Tibial nerve (tissue), 4 donors: ENCODE measurements at places on chromosomes 16 and 17. TPM values are rescaled to one million over a fixed set of nuclear protein-coding genes. Genes with fewer than 3 reads are reported as not detected.

Gene LPO
- not detected for total RNA-seq

Gene TRPV2
- 10.5 TPM for total RNA-seq

Gene BRICD5
- 203 TPM for total RNA-seq

Gene MPHOSPH6
- total RNA-seq, result 48.3 TPM

Gene TPSG1
- not detected for total RNA-seq

GRCh38 chr17:49638818-49639217, 39.1 kb downstream of the SPOP start:
- DNase-seq, result no peak
- H3K27me3 ChIP-seq, result no peaks in the 10 kb centered on the region
- H3K4me1 ChIP-seq, result no peaks in the 10 kb centered on the region
- no peaks in the 10 kb centered on the region for H3K36me3 ChIP-seq
- H3K27ac ChIP-seq, result no peak overlapping the region

- no peaks in the 10 kb centered on the region for H3K27me3 ChIP-seq
- no peak for DNase-seq
- H3K27ac ChIP-seq, result no peak overlapping the region
- no peaks in the 10 kb centered on the region for H3K4me1 ChIP-seq
- H3K4me3 ChIP-seq, result no peak overlapping the region
Measured at GRCh38 chr16:51431517-51432241, 280.6 kb upstream of the SALL1 start.

- peak overlapping the region; percentile 96 for H3K27ac ChIP-seq
- peaks cover 49% of the 10 kb centered on the region for H3K4me1 ChIP-seq
- DNase-seq, result no peak
- H3K27me3 ChIP-seq, result no peaks in the 10 kb centered on the region
Measured at GRCh38 chr17:2402544-2402943, 1.7 kb upstream of the MNT start.

DNA sequence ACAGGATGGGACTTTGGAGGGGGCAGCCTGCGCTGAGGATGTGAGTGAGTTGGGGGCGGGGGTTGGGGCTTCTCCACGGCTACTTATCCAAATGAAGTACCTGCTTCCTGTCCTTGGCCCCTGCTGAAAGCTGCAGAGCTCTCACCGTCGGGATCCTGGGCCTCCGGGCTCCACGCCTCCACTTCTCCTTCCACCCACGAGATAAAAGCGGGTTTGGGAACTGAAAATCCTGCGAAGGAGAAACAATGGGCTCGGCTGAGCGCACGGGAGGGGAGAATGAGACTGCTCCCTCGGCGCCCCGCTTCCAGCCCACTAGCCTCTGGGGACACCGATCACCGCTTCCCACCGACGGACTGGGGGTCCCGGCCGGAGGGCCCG, 486 bp downstream of the ZNF785 start:
- peaks cover 13% of the 10 kb centered on the region for H3K4me1 ChIP-seq
- peak overlapping the region; percentile 84 for H3K4me3 ChIP-seq
- peak overlapping the region; percentile 93 for H3K27ac ChIP-seq
- H3K36me3 ChIP-seq, result peaks cover 6% of the 10 kb centered on the region
- H3K27me3 ChIP-seq, result no peaks in the 10 kb centered on the region

DNA sequence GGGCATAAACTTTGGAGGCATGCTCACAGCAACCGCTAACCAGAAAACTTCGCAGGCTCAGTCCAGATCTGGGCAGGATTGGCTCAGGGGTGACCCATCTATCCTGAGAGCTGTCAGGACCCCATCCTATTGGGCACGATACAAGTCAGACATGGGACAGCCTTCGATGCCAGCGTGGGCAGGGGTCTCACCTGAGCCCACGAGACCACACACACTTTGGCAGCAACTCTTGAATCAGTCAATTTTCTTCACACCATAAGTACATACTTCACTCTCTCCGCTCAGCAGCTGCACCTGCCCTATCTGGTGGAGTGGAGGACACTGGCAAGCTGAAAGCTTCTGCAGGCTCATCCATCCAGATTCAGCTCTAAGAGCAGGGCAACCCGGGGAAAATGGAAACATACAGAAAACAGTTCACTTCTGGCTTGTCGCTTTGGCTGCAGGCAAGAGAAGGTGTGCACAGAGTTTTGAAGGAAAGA, 48.3 kb downstream of the ZFHX3 start:
- peaks cover 24% of the 10 kb centered on the region for H3K4me1 ChIP-seq
- H3K27me3 ChIP-seq, result no peaks in the 10 kb centered on the region
- H3K36me3 ChIP-seq, result no peaks in the 10 kb centered on the region
- DNase-seq, result no peak

DNA sequence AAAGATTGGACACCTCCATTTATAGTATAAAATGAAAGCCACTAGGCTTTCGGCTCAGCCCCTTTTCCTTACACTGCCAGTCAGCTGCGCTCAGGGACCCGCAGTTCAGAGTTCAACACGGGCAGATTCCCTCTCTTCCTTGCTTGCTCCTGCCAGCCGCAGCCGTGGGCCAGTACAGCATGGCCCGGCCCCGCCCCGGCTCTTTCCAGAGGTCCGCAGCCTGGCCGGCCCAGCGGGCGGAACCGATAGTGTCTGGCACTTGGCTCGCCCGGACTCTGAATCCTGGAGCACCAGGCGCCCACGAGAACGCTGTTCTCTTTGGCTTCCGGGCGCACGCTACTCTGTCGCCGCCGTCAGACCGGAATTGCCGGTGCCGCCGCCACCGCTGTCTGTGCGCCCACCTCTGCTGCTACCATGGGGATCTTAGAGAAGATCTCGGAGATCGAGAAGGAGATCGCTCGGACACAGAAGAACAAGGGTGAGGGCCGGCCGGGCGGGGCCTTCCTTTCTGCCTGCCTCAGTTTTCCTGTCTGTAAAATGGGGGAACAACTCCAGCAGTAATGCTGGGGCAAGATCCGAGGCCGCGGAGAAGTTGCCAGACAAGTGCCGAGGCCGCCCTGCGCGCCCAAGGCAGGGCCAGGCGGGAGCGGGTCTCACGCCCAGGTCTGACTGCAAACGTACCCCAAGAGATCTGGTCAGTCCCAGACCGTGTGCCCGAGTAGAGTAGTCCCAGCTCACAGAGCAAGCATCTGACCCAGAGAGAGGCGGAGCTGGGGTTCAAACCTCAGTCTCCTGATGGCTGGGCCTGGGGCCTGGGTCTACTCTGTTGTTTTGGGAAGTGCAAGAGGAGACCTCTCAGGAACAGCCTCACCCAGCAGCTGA, at the start of gene DRG2:
TSS of gene DRG2 (plus strand) at position 339 of the 882 bp plus-strand sequence. CDS start at position 415, 76 bp downstream.
- peak; percentile 87 for DNase-seq
- peaks cover 14% of the 10 kb centered on the region for H3K4me1 ChIP-seq
- no peaks in the 10 kb centered on the region for H3K27me3 ChIP-seq
- H3K27ac ChIP-seq, result peak within 1 kb of the TSS; percentile 90
- H3K4me3 ChIP-seq, result peak within 1 kb of the TSS; percentile 69
- H3K36me3 ChIP-seq, result no peaks in the 10 kb centered on the region

DNA sequence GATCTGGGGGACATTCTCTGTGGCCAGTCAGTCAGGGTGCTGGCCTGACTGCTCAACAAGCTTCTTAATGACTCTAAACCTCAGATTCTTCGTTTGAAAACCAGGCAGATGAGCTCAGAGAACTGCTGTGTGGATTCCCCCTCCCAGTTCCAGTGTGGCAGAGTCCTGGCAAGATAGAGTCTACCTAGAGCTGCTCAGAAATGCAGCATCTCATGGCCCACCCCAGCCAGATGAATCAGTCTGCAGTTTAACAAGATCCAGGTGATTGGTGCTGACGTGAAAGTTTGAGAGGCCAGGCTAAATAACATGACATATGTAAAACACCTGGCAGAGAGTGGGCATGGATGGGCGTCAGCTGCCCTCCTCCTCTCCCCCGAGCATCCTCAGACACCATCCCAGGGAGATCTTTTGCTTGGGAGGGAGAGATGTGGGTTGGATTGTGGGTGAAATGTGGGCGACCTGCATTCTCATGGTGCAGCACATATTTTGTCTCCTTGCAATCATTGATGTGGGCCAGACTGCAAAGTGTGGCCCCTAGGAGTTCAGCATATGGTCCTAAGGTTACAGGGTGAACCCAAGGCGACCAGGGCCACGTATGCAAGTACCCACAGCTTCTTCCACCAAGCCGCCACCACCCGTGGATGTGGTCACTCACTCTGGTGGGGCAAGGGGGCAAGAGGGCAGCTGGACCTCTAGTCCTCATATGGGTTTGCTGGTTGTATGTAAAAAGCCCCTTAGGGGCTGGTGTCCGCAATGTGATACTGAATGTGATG, 19.5 kb downstream of the SOCS3 start:
- H3K4me3 ChIP-seq, result no peak overlapping the region
- H3K4me1 ChIP-seq, result peaks cover 34% of the 10 kb centered on the region
- peak overlapping the region; percentile 95 for H3K27ac ChIP-seq
- DNase-seq, result no peak
- no peaks in the 10 kb centered on the region for H3K27me3 ChIP-seq

DNA sequence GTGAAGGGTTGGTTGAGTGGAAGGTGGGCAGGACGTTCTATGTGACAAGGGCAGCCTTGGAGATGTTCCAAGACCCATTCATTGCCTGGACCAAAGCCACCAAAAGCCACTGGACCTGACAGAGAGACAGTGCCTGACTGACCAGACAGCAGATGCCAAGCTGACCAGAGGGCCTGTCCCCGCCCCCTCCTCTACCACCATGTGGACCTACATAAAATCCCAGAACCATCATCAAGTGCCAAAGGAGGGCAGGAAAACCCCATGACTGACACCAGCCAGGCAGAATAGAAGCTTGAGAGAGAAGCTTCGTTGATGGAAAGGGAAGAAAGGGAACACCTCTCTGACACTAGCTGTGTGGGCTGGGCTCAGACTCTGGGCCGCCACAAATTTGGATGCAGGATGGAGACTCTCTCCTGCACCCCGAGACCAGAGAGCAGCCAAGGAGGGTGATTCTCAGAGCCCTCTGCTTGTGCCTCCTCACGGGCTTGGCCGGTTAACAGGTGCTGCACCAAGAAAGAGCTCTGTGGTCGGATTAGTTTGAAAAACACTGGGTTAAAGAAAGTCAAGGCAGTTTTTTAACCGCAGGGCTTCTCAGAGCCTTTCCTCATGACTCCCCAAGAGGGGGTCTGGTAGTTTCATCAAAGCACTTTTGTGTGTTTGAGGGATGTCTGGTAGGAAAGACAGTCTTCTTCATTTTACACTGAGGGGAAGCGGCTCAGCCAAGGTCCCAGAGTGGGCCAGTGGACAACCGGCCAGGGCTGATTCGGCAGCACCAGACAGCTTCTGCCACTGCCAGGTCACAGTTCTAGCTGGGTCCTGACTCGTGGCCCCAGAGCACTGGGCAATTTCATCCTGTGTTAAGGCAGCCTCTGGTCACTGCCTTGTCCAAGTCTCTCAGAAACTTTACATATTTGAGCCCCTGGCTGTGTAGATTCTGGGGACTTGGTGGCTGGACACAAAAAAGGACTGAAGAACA, 1.7 kb downstream of the TNFRSF13B start:
- H3K4me1 ChIP-seq, result no peaks in the 10 kb centered on the region
- no peak for DNase-seq
- H3K36me3 ChIP-seq, result no peaks in the 10 kb centered on the region
- H3K27me3 ChIP-seq, result peaks cover under 1% of the 10 kb centered on the region

GRCh38 chr16:56087626-56088025, 103.7 kb upstream of the GNAO1 start:
- H3K4me3 ChIP-seq, result no peak overlapping the region
- H3K27me3 ChIP-seq, result no peaks in the 10 kb centered on the region
- no peaks in the 10 kb centered on the region for H3K4me1 ChIP-seq
- H3K36me3 ChIP-seq, result no peaks in the 10 kb centered on the region
- peak; percentile 10 for DNase-seq
- H3K27ac ChIP-seq, result no peak overlapping the region

- DNase-seq, result no peak
- no peak overlapping the region for H3K27ac ChIP-seq
- H3K36me3 ChIP-seq, result no peaks in the 10 kb centered on the region
- H3K27me3 ChIP-seq, result no peaks in the 10 kb centered on the region
- H3K4me3 ChIP-seq, result no peak overlapping the region
- no peaks in the 10 kb centered on the region for H3K4me1 ChIP-seq
Measured at GRCh38 chr17:61806081-61806828, 57.1 kb downstream of the BRIP1 start.

GRCh38 chr17:72380737-72381136, 259.9 kb downstream of the SOX9 start:
- H3K36me3 ChIP-seq, result no peaks in the 10 kb centered on the region
- DNase-seq, result no peak

- peak within 1 kb of the TSS; percentile 27 for H3K4me3 ChIP-seq
- H3K36me3 ChIP-seq, result no peaks in the 10 kb centered on the region
- H3K4me1 ChIP-seq, result no peaks in the 10 kb centered on the region
- H3K27ac ChIP-seq, result no peak within 1 kb of the TSS
Measured at GRCh38 chr16:1152651-1153259, at the start of gene CACNA1H. TSS of gene CACNA1H (plus strand) at chr16:1153106. CDS start at chr16:1153738, 632 bp downstream.

- no peak for DNase-seq
- no peak overlapping the region for H3K27ac ChIP-seq
- no peaks in the 10 kb centered on the region for H3K27me3 ChIP-seq
- H3K4me3 ChIP-seq, result no peak overlapping the region
Measured at GRCh38 chr17:79852748-79853147, 13.5 kb upstream of the CBX4 start.

DNA sequence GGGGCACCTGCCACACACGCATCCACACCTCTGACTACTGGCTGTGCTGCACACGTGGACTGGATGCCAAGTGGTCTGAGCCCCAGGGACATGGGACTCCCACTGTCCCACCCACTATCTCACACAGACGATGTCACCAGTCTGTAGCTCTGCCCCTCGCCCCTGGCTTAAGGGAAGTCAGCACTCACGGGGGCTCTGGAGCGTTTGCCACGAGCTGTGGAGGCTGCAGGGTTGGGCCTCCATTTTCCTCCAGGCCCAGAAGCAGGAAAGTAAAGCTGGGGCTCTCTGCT, 22.1 kb downstream of the FOXF1 start:
- peaks cover 74% of the 10 kb centered on the region for H3K36me3 ChIP-seq
- no peak overlapping the region for H3K4me3 ChIP-seq
- H3K27ac ChIP-seq, result no peak overlapping the region
- no peaks in the 10 kb centered on the region for H3K27me3 ChIP-seq
- DNase-seq, result no peak

- H3K36me3 ChIP-seq, result no peaks in the 10 kb centered on the region
- no peak for DNase-seq
- no peaks in the 10 kb centered on the region for H3K27me3 ChIP-seq
- no peaks in the 10 kb centered on the region for H3K4me1 ChIP-seq
- H3K27ac ChIP-seq, result no peak overlapping the region
- H3K4me3 ChIP-seq, result no peak overlapping the region
Measured at GRCh38 chr17:43874293-43874692, 27.3 kb downstream of the CD300LG start.
